Activated CD8-positive, alpha-beta memory T cell treated with anti-CD3 and anti-CD28 coated beads for 4 hours (primary cell): ENCODE measurements at places on chromosomes 1 and 21.
A peak's percentile ranks its signal among the peaks of the same experiment; 100 is the strongest.

GRCh38 chr1:223214261-223214807, 71.3 kb upstream of the TLR5 start:
- no peak for DNase-seq

DNA sequence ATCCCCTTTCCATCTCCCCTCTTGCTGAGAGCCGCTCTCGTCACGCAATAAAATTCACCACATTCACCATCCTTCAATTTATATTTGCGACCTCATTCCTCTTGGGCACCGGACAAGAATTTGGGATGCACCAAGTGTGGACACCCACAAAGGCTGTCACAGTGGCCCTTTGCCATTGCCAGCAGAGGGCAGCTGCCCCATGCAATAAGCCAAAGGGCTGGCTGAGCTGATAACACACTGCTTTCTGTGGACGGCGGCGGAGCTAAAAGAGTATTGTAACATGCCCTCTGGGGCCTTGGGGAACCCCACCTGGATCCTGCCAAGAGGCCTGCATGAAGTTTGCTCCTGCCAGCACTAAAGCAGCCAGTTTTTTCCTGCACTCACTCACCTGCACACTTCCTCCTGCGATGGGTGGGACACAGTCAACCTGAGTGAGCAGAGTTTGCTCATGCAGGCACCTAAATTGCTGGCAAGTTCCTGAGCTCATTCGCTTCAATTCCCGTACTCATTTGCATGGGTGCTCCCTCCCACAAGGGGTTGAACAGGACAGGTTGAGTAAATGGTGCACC, 792.3 kb upstream of the ADAMTS5 start:
- DNase-seq = no peak

DNA sequence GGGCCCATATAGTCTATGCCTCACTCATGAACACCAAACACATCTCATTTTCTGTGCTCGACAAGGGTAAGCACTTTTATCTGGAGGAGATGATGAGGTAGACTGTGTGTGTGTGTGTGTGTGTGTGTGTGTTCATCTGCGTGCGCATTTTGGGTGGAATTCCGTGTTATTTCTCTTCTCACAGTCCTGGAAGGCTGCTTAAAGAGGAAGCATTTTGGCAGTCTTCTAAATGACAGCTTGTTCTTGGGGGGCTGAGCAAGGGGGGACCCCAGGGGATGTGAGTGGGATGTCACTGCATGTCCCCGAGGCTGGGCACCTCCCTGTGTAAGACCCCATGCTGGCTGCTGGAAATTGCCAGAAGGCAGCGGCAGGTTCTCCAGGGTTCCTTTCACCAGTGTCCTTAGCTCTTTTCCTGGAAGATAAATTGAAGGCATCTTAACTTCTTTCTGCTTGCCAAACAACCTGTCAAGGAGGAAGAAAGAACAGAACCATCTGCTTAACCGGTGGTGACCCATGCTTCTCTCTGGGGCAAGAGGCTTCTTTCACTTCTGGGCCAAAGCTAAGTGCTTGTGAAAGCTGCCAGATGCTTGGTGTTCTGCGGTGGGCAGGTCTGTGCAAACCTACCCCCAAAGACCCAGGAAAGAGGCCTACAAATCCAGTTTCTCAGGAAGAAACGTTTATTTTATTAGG, 9.9 kb upstream of the RD3 start:
- DNase-seq = no peak

DNA sequence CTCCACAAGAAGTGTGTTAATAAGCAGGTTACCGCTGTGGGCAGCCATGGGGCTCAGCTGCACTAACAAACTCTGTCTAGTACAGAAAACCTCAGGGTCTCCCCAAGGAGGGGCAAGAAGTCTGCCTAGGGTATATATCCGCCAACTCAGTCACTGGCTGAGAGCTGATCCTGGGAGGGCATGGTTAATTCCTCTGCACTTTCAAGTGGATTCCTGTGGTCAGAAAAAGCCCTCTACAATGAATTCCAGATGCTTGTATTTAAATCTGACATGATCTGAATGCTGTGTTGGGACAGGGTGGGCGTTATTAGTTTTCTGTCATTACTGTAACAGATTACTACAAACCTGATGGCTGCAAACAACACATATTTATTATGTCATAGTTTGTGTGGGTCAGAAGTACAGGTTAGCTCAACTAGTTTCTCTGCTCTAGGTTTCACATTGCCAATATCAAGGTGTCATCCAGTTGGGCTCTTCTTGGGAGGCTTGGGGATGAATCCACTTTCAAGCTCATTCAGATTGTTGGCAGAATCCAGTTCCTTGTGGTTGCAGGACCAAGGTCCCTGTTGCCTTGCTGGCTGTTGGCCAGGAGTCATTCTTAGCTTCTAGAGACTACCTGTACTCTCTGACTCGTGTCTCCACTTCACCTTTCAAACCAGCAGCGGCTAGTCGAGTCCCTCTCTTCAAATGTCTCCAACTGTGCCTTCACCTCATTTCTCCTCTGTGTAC, 8.0 kb upstream of the SELE start:
- DNase-seq = no peak

DNA sequence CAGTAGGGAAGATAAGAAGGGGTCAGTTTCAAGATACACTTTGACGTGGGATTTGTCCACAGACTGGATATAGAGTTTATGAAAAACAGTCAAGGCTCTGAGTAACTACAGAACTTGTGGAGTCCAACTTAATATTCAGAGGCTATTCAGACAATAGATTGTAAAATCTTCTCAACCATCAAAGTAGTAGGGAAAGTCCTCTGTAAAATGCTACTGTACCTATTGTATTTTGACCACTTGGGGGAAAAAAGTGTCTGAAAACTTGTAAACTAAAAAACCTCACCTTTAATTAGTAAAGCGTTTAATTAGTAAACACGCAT, 10.5 kb downstream of the PTP4A2 start:
- DNase-seq = no peak

DNA sequence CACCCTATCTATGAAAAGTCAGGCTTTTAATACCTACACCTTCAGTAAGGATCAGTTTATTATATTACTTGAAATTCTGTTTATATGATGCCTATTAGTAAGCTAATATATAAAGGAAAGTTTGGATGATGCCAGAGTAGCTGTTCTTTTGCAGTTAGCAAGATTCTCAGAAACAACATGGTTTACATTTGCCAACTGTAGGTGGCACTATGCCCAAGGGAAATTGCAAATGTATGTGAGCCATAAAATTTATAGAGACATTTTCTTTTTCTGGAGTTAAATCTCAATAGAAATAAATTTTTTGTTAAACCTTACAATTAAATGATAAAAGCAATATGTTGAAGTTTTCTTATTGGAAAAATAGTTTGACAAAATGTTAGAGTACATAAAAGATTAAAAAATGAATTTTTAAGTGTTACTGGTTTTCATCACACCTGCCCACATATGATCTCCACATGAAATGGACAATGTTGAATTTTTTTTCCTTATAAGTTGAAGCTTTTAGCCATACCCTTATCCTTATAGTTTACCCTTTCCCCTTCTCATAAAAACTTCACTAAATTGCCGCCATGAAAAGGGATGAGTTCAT, 32.1 kb upstream of the EPHX4 start:
- DNase-seq = no peak

DNA sequence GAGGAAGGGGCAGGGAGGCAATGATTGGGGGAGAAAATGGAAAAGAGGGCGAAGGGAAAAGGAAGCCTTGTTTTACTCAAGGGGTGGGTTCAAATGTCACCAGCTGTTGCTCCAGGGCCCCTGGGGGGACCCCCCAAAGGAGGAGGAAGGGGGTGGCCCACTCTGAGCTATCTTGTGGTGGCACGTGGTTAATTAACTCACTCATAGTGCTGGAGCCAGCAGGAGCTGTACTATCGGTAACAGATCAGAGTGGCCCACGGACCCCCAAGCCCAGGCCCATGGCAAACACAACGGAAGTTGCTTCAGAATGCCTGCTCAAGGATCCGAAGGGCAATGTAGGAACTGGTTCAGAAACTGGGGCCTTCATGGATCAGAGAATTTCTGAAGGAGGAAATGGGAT, 7.2 kb downstream of the TFF2 start:
- DNase-seq = no peak

DNA sequence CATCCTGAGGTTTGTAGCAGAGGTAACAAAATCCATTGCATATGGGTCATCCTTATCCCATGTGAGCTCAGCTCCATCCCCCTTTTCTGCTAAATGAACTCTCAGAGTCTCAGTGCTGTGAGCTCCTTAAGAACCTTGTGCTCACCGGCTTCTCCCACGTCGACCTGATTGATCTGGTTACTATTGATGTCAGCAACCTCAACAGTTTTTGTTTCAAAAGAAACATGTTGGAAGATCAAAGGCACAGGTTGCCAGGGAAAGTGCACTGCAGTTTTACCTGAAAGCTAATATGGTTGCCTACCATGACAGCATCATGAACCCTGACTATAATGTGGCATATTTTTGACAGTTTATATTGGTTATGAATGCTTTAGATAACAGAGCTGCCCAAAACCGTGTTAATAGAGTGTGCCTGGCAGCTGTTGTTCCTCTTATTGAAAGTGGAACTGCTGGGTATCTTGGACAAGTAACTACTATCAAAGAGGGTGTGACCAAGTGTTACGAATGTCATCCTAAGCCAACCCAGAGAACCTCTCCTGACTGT, 131.4 kb downstream of the HS2ST1 start:
- peak; percentile 10 for DNase-seq

- DNase-seq = no peak
These were observed 622 bp upstream of the APOA2 start for GRCh38 chr1:161223805-161224694.

DNA sequence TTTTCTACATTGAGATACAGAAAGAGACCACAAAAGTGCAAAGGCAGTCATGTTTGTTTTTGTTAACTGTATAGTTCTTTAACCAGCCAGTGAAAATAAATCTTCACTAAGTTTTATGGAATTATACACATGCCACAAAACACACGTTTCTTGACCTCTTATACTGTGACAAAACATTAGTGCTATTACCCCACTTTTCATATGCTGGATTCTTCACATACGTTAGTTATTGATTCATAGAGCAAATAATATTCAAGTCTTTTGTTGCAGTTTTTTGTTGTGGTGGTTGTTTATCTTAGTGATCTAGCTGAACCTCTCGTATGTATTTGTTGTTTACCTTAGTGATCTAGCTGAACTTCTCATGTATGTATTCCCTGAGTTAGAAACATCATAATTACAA, 28.0 kb downstream of the LYPLAL1 start:
- no peak for DNase-seq

- no peak for DNase-seq
These were observed 18.7 kb upstream of the SLAMF1 start for GRCh38 chr1:160665330-160666078.

- DNase-seq = no peak
These were observed 72.7 kb upstream of the MUTYH start for GRCh38 chr1:45412899-45413298.

GRCh38 chr1:220877377-220878095, 1.7 kb upstream of the HLX start:
- no peak for DNase-seq

DNA sequence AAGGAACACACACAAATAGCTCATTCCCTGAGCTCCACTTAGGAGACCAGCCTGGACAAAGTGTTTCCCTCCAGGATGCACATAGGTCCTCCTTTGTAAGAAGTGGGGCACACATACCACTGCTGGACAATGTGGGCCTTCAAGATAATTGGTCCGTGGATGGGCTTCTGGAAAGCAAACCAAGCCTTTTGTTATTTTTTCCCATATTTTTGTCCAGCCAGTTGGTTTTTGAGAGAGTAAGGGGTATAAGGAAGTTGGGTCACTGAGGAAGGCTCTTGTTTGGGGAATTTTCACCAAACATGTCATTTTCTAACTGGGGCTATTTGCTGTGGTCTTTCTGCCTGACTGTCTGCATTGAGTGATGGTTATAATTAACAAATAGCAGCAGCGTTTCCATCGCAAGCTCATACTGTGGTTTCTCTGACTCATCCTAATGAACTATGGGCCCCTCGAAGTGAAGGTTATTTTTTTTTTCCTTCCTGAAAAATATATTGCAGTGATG, 306.3 kb upstream of the DUSP10 start:
- no peak for DNase-seq

DNA sequence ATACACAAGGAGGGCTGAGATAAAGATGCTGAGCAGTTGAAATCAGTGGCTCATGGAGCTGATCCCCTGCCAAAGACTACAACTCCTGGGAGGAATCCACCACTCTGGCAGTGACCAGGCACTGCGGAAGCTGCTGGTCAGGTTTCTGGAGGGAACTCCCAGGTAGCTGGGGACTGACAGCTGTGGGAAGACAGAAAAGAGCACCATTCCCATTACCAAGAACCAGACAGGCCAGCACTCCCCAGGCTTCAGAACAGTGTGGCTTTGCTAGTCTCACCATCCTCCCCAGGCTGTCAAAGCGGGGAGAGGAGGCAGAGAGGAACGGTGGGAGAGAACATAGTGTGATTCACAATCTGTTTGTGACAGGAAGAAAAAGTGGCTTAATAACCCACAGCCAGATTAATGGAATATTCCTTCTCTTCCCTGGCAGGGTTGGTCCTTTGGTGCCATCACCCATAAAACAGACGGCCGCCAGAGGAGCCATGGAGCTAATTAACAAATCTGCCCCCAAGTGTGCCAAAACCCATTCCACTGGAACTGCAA, 92.1 kb downstream of the MAB21L3 start:
- DNase-seq = no peak

DNA sequence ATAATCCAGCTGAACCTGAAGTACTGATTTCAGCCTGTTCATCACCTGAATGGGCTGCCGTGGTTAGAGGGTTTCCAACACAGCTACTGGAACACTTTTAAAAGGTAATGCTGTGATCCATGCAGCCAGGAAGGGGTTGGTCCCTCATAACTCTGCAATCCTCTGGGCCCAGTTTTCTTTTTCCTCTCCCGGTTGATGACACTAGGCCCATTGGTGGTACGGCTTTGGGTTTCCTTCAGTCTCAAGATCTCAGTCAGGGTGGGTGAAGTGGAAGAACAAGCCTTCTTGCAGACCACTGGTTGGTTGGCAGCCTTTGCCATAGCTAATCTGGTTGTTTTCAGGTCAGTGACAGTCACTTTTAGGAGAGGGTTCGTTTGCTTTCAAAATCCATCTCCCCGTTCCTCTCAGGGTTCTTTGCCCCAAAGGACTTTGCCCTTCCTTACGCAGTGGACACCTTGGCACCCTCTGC, 502 bp upstream of the SLC35A3 start:
- no peak for DNase-seq
